ENCODE measurements at places on chromosomes 5 and 9. TPM values are rescaled to one million over a fixed set of nuclear protein-coding genes. Genes with fewer than 3 reads are reported as not detected.

The ACOT12 gene
- not detected for polyA plus RNA-seq

The CXCL14 gene
- 41.2 TPM for polyA plus RNA-seq

The PLEKHG4B gene
- 0.39 TPM for polyA plus RNA-seq

DNA sequence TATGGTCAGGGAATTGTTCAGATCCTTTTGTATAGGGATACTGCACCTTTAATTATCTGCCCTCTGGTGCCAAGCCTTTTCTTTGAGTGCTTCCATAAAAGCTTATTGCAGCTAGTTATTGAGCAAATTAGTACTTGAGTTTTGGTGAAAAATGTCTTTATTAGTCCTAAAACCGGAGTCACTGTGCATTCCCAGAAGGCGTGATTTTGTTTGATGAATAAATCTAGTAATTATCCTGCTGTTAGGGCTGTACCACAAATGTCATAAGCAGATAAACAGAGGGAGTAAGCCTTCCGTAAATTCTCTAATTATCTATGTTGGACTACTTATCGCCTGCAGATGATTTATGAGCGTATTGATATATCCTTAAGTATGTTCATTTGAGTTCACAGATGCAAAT lies 620.7 kb upstream of the ARRDC3 start:
- DNase-seq: no peak

The SELENOP gene
- 166 TPM for polyA plus RNA-seq

DNA sequence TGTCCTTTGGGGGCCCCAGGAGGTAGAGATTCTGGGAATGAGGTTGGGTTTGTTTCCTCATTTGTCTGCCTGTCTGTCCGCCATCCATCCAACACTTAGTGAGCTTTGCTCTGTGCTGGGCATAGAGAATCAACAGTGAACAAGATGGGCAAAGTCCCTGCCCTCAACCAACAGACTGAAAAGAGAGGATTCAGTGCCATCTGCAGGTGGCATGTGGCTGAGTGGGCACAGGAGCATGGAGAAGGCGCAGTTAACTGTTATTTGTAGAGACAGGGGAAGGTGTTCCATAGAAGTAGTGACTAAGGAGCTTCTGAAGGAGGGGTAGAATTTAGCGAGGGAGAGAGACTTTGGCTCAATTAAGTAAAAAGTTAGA lies 23.1 kb downstream of the POLR1E start:
- no peak for DNase-seq

The CYLC2 gene
- not detected for polyA plus RNA-seq

DNA sequence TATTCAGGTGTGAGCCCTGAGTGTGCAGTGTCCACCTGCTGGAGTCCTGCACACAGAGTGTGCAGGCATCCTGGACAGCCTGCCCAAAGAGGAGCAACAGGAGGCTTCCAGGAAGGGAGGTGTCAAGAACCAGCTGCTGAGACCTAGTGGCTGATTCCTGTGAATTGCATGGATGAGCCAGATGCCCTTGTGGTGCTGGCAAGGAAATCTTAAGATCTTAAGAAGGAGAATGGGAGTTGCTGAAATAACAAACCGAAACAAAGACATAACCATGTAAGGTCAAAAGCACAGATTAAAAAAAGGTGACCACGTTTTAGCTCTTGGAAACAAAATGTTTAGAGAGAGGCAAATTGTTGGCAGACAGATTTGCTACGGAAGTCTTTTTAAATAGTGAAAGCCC lies 29.3 kb upstream of the RPS23 start:
- DNase-seq: no peak

The AIF1L gene
- 21.5 TPM for polyA plus RNA-seq

DNA sequence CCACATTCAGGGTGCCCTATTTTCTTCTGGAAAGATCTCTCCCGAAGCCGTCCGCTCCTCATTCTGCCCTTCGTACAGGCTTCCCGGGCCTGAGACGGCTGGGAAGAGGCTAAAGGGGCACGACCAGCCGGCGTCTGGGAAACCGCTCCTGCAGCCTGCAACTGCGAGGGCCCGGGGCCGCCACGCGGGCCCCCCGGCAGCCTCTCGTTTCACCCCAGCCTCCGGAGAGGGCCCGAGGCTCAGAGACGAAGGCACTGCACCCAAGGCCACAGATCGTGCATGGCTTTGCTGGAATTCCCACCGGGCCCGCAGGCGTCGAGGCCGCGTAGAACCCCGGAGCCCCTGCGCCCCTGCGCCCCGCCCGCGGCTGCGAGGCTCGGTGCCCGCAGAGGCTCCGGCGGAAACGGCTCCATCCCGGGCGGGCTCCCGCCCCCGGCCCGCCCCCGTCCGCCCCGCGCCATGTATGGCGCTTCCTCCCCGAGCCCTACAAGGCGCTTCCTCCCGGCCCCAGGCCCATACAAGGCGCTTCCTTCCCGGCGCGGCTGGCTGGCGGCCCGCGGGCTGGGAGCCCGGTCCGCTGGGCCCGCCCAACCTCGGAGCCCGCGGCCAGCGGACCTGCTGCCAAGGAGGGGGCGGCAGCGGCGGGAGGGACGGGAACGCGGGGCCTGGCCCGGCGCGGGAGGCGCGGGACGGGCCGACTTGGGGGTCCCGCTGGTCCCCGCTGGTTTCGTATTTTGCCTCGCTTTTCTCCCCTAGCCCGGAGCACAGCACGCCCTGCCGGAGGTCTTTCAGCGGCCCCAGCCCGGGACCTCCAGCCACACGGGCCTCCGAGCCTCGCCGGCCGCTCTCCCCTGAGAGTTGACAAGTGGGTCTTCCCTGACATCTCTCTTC lies 26.6 kb downstream of the EGR1 start:
- DNase-seq: peak; percentile 95

GRCh38 chr9:132301521-132301920 lies 53.3 kb downstream of the SETX start:
- no peak for DNase-seq

Measured in hindlimb muscle (tissue), 1 donor.